ENCODE measurements at places on chromosomes 3 and 15. TPM values are rescaled to one million over a fixed set of nuclear protein-coding genes. Genes with fewer than 3 reads are reported as not detected.
A peak's percentile ranks its signal among the peaks of the same experiment; 100 is the strongest.

The LAMB2 gene
- 153 TPM for total RNA-seq

The SEMA3F gene
- total RNA-seq = 121 TPM

The RAB11A gene
- 226 TPM for total RNA-seq

The GALNT15 gene
- not detected for total RNA-seq

The MEX3B gene
- total RNA-seq = 1.3 TPM

The SFMBT1 gene
- 8.2 TPM for total RNA-seq

The HYKK gene
- 1.7 TPM for total RNA-seq

The AADACL2 gene
- not detected for total RNA-seq

The MUC13 gene
- not detected for total RNA-seq

The KCNAB1 gene
- 0.49 TPM for total RNA-seq

The TMEM212 gene
- total RNA-seq = not detected

GRCh38 chr15:35746121-35746520, 200.2 kb upstream of the DPH6 start:
- peak; percentile 57 for DNase-seq

- no peak for DNase-seq
Measured at GRCh38 chr3:20043396-20043795, 3.1 kb downstream of the KAT2B start.

DNA sequence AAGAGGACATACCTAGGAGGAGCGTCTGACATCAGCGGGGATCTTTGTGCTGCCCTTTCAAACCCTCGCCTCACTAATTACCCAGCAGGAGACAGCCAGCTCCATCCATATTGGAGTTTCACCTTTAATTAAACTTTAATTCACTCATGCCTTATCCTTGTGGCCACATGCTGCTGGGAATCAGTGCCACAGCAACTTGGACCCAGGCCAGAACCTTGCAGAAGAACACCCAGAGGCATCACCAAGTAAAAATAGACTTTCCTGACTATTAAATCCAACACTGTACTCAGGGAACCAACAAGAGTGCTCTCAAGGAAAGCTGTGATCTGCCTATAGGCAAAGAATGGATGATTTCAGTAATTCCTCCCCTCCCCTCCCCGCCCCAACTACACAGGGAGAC, 23.9 kb downstream of the EIF1B start:
- DNase-seq = no peak

DNA sequence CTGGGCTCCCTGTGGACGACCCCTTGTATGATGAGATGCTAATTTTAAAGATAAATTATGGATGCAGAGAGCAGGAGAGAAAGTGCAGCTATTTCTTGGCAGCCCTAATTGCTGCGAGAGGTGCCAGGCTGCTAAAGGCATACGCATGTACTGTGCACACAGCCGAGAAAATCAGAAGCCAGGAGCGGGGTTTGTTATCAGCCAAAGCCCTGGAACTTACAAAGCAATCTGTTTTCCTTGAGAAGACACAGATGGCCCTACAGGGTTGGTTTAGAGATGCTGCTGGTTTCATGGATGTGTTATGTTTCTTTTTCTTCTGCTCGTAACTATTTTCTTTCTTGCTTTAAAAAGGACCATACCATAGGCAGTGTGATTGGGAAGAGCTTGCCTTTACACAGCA, 11.7 kb upstream of the CCK start:
- no peak for DNase-seq

- no peak for DNase-seq
Measured at GRCh38 chr3:28295898-28296490, 52.5 kb upstream of the ZCWPW2 start.

DNA sequence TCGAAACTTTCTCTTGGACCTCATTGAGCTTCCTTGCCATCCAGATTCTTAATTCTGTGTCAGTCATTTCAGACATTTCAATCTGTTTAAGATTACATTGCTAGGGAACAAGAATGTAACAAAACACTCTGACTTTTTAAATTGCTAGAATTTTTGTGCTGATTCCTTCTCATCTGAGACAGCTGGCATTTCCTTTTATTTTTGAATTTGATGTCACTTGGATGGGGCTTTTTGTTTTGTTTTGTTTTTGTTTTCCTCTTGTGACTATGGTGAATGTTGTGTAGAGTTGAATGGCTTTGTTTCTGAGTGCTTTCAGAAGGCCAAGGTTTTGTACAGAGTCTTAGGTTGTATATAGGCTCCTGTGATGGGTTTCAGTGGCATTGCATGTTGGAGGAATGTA, 1129.3 kb downstream of the NAALADL2 start:
- no peak for DNase-seq

DNA sequence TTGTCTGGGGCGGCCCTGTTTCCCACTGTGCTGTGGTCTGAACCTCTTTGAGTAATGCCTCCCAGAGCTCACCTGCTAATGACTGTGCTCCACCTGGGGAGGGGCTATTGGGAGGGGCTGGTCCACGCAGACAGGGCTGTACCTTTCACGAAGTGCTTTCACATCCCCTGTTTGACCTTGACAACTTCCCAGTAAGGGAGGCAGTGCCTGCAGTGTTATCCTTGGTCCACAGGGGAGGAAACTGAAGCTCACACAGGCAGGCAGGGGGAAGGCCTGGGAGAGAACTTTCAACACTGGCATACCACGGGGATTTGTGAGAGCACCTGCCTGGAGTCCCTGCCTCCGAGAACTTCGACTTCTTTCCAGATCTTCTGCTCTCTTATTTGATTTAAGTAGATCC, 91.2 kb downstream of the CACNA1D start:
- no peak for DNase-seq

- DNase-seq = no peak
Measured at GRCh38 chr3:58366699-58367098, 34.0 kb downstream of the PXK start.

GRCh38 chr15:90412356-90413194, 24.5 kb downstream of the IQGAP1 start:
- DNase-seq = peak; percentile 97

GRCh38 chr15:74144153-74144775, 13.9 kb downstream of the ISLR2 start:
- DNase-seq = no peak
